NCI-H82 (cell line): ENCODE measurements at places on chromosomes 6 and 20.
A peak's percentile ranks its signal among the peaks of the same experiment; 100 is the strongest.

GRCh38 chr6:101878554-101879276 is 485.2 kb downstream of the GRIK2 start:
- no peak for DNase-seq

DNA sequence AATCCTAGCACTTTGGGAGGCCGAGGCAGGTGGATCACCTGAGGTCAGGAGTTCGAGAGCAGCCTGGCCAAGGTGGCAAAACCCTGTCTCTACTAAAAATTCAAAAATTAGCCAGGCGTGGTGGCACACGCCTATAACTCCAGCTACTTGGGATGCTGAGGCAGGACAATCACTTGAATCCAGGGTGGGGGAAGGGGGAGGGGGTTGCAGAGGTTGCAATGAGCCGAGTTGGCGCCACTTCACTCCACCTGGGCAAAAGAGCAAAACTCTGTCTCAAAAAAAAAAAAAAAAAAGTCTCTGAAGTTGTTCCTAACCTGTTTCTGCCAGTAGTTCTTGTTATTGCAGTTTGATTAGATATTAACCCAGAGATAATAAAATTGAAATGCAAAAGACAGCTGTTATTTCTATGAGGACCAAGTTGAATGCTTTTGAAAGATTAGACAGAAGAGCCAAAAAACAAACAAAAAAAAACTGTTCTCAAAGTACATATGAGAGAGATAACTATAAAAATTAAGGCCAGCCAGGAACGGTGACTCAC is 22.6 kb downstream of the PIGU start:
- no peak for DNase-seq

DNA sequence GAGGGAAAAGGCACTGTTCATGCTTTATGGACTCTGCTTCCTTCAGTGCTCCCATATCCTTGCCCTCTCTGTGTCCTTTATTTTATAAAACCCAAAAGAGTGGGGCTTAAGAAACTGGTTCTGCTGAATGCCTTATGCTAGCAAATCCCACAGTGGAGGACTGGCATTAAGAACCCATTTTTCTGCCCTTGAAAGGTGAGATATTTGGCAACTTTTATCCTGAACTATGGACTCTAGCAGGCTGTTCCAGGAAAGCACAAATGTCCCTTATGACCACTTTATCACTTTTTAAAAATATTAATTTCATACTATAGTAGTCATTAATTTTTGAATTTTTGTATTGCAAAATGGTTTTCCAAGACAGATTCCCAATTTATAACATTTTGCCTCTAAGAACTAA is 93.3 kb downstream of the ADAT2 start:
- DNase-seq = no peak

GRCh38 chr6:148550569-148550968 is 196.3 kb upstream of the UST start:
- DNase-seq = no peak

DNA sequence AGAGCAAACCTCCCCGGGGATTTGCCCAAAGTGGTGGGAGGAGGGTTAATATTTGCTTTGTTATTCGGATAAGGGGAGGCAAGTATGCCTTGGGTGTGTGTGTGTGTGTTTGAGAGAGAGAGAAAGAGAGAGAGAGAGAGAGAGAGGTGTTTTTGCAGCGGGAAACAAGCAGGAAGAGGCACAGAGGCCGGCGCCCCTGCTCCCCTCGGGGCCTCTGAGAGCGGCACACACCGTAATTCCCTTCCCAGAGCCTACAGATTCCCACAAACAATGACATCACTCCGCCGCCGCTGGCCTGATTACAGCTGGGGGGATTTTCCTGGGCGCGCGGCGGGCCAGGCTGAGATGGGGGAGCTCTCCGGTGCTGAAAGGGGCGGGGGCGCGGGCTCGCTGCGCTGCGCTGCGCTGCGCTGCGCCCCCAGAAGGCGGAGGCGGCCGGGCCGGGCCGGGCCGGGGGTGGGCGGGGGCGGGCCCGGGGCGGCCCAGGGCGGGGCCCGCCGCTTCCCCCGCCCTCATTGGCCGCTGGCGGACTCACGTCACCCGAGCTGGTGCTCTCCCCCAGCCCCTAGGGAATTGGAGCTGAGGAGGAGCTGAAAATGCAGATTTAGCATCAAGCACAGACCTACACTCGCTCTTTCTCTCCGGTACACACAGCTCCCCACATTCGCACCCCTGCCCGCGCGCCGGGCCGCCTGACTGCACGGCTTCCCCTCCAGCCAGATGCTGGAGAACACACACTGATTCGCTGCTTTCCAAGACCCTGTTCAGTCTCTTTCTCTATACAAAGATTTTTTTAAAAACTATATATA is at the start of gene PCSK2:
TSS of gene PCSK2 (plus strand) at position 631 of the 809 bp plus-strand sequence. CDS start 266 bp downstream, outside the sequence.
- DNase-seq = peak; percentile 99

GRCh38 chr6:146913842-146914488 is 290.3 kb upstream of the STXBP5 start:
- no peak for DNase-seq

GRCh38 chr6:41653691-41654090 is 15.4 kb downstream of the MDFI start:
- no peak for DNase-seq

GRCh38 chr20:2244993-2245392 is 50.8 kb upstream of the TGM3 start:
- peak; percentile 21 for DNase-seq

GRCh38 chr20:62025394-62025793 is 40.3 kb downstream of the TAF4 start:
- peak; percentile 68 for DNase-seq

- no peak for DNase-seq
Measured at GRCh38 chr20:61588411-61589385, 336.6 kb downstream of the CDH4 start.

GRCh38 chr6:36599791-36600209 is 5.6 kb downstream of the SRSF3 start:
- DNase-seq = peak; percentile 36

DNA sequence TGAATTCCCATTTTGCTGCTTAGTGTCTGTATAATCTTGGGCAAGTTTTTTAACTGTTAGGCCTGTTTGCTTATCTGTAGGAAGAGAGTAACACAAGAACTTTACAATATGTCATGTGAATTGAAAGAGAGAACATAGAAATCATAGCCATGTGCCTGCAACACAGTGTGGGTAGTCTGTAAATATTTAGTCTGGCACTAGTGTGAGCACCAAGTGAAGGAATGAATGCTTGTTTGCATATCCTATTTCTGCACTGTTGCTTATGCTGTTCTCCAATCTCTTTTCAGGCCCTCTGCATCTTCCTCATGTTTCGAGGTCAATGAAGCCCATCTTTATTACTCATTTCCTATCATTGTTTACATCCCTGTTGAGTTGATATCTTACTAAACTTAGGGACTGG is 49.2 kb downstream of the CBFA2T2 start:
- DNase-seq = no peak

DNA sequence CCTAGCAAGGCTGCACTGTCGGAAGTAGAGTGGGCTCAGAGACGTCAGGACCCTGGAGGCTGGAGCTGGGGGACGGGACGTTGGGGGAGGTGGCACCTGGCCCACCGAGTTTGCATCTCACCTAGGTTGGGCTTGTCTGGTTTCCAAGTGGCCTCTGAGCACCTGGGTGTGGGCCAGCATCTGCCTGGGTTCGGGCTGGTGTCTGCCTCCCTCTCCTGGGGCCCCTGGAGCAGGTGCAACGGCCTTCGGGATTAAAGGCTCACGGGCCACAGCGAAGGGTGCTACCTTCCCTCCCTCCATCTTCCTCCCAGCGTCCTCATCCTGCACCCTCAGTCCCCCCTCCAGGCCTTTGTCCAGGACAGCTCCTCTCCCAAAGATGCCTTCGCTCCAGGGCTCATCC is 6.0 kb downstream of the HRH3 start:
- DNase-seq = peak; percentile 46

DNA sequence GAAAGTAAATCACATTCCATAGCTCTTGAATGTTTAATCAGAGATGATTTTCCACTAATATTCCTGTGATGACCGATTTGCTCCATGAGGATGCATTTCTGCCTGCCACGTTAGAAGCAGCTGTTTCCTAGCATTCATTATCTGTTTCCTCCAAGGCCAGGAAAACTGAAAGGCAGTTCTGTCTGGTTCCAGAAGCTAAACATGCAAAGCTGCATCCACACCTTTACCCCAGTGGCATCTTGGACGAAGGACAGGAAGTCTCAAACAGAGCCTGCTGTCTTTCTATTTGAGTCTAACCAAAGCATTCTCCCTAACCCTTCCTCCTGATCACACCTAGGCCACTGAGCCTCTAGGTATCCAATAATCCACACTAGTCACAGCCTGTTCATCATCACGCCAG is 27.6 kb downstream of the CNKSR3 start:
- no peak for DNase-seq

DNA sequence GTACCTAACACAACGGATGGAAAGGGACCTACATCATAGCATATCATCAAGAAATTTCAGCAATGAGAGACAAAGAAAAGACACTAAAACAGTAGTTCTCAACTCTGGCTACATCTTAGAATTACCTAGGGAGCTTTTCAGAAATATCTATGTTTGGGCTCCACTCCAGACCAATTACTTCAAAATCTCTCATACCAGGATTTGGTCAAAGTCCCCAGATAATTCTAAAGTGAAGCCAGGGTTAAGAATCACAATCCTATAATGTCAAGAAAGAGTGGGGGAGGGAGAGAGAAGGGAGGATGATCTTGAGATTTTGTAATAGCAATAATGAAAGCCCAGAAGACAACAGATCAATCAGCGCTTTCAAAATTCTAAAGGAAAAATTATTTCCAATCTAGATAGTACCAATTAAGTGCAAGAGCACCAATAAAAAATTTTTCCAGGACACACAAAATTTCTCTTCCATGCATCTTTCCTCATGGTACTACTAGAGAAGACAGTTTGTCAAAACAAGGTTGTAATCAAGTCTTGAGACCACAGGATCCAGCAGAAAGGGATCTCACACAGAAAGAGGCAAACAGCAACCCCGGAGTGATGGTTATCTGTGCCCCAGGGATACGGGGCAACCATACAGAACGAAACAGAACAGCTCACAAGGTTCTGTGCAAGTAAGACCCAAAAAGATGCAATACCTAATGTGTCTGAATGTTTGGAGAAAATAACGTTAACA is 152.9 kb upstream of the DST start:
- peak; percentile 48 for DNase-seq

DNA sequence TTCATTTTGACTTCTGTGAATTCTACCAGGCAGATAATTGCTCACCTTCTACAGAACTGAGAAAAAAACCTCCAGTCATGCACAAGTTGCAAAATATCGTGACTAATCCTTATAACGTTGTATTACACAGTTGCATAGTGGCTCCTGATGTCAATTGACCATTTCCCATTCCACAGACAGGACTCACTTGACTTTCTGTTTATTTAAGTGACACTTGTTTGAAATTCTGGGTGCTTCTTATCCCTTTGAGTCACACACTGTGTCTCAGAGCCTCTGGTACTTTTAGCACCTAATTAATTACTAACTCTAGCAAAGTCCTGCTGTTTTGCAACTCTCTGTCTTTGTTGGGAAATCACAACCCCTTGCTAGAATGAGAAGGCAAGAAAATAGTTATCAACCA is 16.2 kb upstream of the RSPO3 start:
- DNase-seq = no peak
